ENCODE measurements at places on chromosomes 1 and 21.

DNA sequence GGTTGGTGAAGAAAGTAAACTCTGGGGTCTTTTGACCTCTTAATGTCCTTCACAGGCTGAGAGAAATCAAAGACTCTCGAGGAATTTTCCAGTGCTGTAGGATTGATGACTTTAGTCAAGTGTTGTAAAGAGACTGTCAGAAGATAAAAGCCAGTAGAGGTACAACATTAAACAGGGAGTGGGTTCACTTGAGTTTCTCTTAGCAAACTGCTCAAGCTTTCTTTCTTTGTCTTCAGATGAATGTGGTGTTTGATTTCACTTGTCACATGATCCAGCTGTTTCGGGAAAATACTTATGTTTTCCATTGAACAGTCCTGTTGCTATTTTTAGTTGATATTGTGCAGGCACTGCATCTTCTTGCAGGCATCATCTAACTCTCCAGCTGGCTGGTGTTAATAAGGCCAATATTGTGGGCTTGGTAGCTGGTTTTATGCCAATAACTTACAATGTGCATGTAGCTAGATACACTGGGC lies 45.6 kb downstream of the XCL2 start:
- DNase-seq, result no peak

DNA sequence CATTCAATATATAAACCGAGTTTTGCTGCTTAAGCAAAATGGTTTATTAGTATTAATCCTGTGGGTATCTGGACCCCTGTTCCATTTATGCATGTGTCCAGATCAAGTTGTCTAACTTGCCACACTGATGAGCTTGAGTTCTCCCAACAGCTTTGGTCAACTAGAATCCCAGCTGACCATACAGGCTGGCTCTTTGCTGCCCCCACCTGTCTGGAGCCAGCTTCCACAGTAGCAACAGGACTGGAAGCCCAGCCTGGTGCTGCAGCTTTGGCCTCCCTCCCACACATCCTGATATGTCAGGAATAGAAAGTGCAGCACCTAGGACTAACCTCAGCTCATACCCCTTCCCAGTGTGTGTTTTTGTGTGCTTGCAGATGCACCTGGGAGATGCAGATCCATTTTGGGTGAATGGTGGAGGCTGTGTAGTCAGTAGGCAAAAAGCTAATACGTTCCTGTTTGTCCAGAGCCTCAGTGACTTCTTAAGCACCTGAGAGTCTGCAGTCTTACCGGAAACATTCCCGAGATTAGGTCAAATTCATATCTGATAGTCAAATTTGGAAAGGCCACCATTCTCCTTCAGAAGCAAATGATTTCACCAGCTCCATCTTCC lies 40.9 kb upstream of the BEND5 start:
- peak; percentile 19 for DNase-seq

- no peak for DNase-seq
These were observed 275.7 kb upstream of the C1orf174 start for GRCh38 chr1:4175566-4176405.

DNA sequence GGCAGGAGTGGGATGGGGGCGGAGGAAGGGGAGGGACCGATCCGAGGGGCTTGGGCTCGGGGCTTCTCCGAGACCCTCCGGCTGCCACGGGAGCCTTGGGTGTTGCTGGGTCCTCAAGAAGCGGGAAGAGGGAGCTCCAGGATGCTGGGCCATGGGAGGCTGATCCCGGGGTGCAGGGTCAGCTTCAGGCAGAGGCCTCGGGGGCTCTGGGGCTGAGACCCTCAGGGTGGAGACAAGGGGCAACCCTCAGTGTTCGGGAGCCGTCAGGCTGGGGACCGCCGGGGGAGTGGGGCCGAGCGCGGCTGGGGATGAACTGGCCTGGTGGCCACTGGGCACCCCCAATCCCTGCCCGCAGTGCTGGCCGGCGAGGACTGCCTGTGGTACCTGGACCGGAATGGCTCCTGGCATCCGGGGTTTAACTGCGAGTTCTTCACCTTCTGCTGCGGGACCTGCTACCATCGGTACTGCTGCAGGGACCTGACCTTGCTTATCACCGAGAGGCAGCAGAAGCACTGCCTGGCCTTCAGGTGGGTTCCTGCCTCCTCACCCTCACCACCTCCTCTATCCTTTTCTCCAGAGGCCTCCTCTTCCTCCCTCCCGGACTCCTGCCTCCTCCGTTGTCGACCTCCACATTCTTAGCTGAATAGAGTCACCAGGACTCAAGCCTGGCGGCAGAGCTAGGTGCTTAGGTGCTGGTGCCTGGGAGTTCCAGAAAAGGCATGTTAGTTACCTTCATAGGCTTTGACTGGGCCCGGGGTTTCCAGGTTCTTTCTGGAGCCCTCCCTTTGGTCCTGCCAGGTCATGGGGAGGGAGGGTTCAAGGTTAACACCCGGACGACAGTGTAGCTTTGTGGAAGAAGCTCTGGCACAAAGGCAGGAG lies 631 bp downstream of the SHISA4 start:
- no peak for DNase-seq

DNA sequence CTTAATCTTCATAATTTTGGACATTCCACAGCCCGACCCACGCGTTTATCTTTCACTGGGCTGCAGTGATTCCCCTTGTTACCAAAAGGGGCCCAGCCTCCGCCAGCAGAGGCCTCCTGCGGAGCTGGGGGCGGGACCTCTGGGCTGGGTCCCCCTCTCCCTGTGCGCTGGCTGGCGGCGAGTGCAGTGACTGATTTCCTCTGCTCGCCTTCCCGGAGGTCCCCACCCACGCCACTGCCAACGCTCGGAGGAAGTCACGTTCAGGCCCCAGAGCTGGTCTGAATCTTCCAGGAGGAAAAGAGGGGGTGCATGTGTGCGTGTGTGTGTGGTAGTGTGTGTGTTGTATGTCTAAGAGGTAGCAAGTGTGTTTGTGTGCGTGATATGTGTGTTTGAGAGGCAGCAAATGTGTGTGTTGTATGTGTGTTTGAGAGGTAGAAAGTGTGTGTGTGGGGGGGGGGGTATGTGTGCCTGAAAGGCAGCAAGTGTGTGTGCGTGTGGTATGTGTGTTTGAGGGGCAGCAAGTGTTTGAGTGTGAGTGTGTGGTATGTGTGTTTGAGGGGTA lies 35.0 kb upstream of the JAK1 start:
- peak; percentile 77 for DNase-seq

DNA sequence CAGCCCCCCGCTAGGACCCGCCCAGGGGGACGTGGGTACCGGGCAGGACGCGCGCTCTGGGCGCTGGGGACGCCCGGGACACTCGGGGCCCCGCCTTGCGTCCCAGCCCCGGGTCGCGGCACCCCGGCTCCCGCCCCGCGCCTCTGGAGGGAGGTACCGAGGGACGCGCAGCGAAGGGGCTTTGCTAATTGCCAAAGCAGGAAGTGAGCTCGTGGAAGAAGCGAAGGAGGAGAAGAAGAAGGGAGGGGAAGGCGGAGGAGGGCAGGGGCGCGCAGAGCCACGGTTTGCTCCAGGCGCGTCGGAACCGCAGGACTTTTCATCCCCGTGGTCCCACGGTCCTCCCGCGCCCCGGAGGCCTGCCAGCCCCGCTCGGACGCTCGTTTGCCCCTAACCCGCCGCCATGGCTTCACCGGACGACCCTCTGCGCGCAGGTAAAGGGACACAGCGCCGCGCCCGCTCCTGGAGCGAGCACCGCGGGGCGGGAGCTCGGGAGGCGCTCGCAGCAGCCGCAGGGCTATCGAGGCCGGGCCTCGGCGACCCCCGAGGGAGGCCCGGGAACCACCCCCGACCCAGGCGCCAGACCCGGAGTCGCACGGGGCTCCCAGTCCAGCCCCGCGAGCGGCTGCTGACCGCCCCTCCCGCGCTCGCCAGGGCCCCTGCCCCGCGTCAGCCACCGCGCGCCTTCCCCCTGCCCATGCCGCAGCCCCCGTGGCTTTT lies 1.3 kb downstream of the EDARADD start:
- DNase-seq, result no peak

DNA sequence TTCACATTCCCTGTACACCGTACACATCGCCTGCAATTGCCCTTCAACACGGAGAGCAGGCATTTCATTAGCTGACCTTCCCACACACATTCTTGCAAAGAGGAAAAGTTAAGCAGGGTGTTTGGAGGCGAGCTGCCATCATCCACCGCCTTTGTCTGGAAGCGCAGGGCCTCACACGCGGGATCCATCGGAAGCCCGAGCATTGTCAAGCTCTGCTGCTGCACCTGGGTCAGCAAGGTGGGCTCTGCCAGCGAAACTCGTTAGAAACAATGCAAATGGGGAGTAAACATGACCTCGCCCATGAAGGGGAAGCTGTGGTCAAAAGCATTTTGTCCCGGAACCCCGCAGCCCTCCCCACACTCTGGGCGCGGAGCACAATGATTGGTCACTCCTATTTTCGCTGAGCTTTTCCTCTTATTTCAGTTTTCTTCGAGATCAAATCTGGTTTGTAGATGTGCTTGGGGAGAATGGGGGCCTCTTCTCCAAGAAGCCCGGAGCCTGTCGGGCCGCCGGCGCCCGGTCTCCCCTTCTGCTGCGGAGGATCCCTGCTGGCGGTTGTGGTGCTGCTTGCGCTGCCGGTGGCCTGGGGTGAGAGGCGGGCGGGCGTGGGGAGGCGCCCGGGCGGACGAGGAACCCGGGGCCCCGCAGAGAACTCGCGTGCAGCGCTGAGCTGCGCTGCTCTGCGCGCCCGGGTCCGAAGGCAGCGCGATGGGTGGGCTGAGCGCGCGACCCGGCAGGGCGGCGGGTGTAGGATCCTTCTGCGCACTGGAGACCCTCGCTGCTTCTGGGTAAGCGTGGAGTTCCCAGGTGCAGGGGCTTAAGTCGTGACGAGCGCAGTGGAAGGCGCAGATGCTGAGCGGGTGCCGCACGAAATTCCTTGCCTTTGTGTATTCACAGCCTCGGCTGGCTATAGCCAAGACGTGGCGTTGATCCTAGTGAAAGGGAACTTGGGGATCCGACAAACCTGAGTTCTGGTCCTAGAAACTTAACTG lies at the start of gene CR1:
Gene CR1, plus strand, starts transcription at position 357 of the 992 bp plus-strand sequence. Its CDS starts 111 bp downstream, at position 468.
- DNase-seq, result no peak

DNA sequence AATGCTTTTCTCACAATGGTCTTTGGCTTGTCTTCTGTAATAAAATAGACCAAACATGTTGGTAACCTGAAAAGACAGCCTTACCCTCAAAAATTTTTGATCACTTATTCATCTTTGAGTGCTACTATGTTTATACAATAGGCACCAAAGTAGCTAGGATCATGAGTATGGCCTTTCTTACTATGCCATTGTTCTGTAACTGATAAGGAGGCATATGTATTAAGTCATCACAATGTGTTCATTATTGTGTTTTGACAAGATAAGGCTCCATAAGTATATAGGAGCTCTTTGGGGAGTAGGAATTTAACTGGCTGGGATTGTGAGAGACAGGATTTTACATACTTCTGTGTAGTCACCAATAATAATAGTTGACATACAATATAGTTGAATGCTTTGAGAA lies 675 bp downstream of the TMCO2 start:
- no peak for DNase-seq

DNA sequence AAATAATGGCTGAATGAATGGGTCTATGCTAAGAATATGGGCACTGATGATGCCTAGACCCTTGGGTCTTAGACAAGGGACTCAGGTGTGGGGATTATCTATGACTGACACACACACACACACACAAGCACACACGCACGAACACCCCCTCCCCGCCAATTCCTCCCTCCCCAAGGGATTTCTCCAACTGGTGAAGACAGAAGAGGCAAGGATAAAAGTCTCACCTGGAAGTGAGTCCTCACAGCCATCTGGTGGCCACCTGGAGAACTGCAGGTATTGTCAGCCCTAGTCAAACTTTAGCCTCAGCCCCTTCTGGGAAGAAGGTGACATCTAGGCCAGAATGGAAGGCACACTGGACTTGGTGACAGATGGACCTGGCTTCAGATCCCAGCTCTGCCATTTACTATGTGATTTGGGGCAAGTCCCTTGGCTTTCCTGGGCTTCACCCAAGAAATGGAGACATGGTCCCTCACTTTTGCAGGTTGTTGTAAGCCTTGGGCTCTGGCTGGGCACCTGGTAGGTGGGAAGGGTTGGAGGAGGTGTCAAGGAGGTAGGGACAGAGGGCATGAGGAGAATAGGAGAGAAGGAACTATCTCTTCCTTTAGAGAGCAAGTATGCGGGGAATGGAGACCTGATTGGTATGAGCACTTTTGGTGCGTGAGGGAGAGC lies 4.0 kb upstream of the GPR3 start:
- no peak for DNase-seq

DNA sequence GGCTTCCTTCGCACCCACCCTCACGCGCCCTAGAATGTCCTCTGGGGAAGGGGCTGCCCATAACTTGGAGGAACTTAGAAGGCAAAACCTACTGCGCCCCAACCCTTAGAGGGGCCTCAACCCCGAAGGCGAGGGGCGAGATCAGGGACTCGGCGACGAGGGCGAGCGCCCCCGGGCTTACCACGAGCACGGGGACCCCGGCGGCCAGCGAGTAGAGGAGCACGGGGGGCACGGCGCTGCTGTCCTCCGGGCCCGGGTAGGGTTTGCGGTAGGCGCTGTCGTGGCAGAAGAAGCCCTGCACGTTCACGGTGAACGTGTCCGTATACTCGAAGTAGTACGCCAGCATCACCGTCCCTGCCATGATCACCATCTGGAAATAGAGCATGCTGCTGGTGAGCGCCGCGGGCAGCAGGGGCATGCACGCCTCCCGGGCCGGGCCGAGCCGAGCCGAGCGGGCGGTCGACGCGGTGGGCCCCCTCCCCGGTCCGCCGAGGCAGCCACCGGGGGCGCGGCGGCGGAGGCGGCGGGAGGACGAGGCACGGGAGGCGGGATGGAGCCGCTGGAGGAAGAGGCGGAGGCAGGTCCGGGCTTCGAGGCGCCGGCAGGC lies 304 bp downstream of the PLPPR5 start:
- no peak for DNase-seq

DNA sequence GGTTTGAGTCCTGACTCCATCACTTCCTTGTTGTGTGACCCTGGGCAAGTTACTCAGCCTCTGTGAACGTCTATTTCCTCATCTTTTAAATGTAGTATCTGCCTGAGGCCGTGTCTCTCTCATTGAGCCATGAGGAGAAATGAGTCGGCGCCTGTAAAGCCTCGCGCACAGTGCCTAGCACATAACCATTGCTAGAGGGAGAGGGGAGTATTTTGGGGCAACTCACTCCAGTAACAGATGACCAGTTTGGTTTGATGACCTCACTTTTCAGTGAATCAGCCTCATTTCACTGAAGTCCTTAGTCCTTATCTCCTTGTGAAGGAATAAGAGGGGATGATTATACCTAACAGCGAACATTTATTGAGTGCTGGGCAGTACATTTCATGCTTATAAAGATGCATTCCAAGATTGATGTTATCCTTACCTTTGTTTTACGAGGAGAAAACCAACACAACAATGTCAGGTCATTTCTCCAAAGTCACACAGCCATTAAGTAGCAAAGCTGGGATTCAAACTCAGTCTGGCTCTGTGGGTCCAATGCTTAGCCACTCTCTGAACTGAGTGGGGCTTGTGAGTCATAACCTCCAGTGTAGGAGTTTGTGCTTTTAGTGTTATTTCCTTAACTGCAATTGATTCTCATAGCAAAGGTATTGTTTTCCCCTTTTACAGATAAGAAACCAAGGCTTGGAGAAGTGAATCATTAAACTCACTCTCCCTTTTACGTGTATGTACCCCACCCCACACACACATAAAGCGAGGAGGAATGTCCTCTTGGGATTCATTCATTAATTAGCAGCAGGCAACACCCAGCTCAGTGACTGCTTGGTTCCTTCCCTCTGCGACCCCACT lies 25.9 kb downstream of the KCNC4 start:
- peak; percentile 76 for DNase-seq
